NK-92 treated with Interleukin-12 subunit alpha and Interleukin-12 subunit beta, amount 100 ng/mL, for 24 hours (cell line): ENCODE measurements at places on chromosomes 16 and 17.

GRCh38 chr17:81902653-81903414, 796 bp downstream of the NPB start:
- no peak for DNase-seq

GRCh38 chr17:32777436-32777835, 99.5 kb downstream of the MYO1D start:
- DNase-seq, result no peak

- DNase-seq, result no peak
Measured at GRCh38 chr17:7220593-7221277, 997 bp downstream of the ACADVL start.

- no peak for DNase-seq
Measured at GRCh38 chr16:66970775-66971720, 10.0 kb downstream of the CES3 start.

GRCh38 chr17:72697602-72698146, 394.8 kb downstream of the SLC39A11 start:
- DNase-seq, result no peak

GRCh38 chr17:49132699-49133364, at the start of gene B4GALNT2:
B4GALNT2 (plus strand) TSS chr17:49132769; CDS start chr17:49132793, 24 bp downstream.
- no peak for DNase-seq

- peak; percentile 65 for DNase-seq
Measured at GRCh38 chr17:75271233-75271954, 363 bp upstream of the MIF4GD start.

DNA sequence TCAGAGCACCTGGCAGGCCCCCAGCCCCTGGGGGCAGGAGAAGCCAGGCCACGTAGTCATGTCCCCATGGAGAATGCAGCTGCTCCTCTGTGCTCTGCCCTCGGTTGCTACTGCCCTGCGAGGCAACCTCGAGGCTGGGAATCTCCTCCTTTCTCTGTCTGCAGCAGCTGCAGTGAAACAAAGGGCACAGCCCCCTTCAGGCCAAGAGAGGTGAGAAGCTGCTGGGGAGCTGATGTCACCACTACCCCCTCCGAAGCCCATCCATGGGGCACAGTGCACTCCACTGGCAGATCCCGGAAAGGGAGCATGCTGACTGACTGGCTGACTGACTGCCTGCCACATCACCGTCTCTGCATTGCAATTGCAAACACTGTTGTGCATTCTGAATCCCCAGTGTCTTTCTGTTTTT, 103.7 kb downstream of the GRIN2A start:
- DNase-seq, result no peak

- DNase-seq, result no peak
Measured at GRCh38 chr16:74627506-74628220, 20.7 kb upstream of the GLG1 start.

DNA sequence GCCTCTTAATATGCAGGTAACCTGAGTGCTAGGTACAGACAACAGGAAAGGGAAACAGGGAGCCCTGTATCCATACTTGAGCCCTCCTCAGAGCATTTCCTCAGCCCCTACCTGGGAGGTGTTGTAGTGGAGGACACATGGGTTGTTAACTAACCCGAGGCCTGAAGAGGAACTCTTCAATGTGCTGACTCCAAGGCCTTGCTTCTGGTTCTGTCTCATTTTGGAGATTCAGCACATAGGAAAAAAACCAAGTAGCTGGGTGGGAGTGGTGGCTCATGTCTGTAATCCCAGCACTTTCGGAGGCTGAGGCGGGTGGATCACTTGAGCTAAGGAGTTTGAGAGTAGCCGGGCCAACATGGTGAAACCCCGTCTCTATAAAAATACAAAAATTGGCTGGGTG, 24.8 kb downstream of the SNX11 start:
- no peak for DNase-seq

GRCh38 chr16:30112197-30113030, 923 bp downstream of the GDPD3 start:
- peak; percentile 48 for DNase-seq

- DNase-seq, result no peak
Measured at GRCh38 chr16:58563235-58563634, 47.9 kb downstream of the SETD6 start.

GRCh38 chr17:77933777-77934398, 24.6 kb upstream of the TNRC6C start:
- no peak for DNase-seq

DNA sequence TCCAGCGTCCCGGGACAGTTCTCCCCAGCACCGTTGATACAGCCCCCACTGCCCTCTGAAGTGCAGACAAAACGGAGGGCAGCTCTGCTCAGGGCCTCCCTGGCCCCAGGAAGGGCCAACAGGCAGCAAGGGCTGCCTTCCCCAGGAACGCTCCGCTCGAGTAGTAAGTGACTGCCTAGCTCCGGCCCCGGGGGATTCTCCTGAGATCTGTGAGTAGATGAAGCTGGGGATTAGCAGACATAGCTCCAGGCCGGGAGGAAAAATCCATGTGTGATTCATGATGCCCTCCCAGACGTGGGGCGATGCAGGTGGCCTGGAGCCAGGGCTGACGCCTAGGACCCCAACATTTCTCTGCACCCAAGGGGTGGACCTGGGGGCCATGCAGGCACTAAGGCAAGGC, 85.3 kb downstream of the ENGASE start:
- DNase-seq, result no peak

- no peak for DNase-seq
Measured at GRCh38 chr17:77153472-77153871, 12.7 kb downstream of the SEC14L1 start.

DNA sequence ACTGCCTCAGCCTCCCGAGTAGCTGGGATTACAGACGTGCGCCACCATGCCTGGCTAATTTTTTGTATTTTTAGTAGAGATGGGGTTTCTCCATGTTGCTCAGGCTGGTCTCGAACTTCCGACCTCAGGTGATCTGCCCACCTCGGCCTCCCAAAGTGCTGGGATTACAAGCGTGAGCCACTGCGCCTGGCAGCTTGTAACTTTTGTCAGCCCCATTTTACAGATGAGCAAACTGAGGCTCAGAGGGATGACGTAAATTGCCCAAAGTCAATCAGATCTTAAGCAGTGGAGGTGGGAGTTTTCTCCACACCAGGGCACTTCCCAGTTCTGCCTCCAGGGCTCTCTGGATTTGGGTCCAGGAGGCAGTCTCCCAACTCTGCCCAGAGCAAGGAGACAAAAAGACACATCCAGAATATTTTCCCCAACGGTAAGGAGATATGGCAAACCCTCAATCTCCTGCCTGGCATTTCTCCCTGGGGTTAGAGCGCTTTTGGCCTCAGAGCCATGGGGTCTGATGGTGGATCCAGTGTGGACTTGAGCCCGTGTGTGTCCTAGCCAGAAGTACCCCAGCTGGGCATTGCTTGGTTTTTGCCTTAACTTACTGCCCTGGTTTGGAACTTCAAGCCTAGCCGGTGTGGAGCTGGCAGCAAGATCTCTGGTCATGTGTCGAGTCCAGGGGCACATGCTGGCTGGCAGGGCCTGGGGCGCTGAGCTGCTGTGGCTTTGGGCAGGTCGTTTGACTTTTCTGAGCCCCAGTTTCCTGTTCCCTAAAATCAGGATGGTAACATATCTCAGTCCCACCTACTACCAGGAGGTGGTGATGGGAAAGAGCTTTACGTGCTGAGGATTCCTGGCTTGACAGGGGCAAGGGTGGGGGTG, 3.4 kb downstream of the ADAM11 start:
- DNase-seq, result no peak

DNA sequence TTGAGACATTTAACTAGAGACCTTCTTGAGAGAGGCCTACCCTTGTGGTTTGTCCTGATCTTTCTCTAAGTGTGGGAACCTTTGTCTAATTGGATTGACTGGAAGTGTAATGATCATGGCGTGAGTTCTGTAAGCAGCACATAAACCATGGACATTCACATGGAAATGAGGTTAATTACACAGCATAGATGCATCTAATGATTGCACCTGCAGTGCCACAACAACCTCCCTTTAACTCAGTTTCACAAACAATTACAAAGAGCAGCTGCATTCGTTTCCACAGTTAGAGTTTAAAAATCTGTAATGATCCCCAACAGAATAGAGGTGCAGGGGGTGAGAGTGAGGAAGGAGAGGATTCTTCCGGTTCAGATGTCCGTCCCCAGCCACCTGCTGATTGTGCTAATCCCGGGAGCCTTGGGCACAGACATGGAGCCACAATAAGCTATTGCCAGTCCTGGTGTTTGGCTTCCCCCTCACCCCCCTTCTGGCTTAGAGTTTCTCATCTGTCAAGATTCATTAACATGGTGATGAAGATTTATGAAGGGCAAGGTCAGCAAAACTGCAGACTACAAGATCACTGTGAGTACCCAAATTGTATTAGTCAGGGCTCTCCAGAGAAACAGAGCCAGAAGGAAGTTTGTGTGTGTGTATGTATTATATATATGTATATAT, 659.2 kb upstream of the SOX9 start:
- DNase-seq, result no peak

DNA sequence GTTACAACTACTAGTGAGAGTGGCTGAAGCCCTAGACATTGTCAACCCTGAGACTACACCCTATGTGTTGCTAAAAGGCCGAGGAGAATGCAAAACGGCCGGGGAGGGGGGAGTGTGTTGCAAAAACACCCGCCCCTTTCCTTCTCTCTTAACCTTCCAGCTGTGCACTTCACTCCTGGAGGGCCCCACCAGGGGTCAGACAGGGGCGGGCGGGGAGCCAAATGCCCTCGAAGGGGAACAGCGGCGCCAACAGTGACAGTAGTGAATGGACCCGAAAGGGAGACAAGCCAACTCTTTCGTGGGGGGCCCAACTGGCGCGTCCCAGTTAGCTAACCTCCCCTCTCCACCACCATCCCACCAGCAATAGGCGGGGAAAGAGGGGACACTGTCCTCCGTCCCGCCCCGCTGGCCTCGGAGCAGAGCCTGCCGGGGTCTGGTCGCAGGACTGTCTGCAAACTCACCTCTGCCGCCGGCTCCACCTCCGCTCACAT, 352 bp downstream of the MARF1 start:
- peak; percentile 86 for DNase-seq

DNA sequence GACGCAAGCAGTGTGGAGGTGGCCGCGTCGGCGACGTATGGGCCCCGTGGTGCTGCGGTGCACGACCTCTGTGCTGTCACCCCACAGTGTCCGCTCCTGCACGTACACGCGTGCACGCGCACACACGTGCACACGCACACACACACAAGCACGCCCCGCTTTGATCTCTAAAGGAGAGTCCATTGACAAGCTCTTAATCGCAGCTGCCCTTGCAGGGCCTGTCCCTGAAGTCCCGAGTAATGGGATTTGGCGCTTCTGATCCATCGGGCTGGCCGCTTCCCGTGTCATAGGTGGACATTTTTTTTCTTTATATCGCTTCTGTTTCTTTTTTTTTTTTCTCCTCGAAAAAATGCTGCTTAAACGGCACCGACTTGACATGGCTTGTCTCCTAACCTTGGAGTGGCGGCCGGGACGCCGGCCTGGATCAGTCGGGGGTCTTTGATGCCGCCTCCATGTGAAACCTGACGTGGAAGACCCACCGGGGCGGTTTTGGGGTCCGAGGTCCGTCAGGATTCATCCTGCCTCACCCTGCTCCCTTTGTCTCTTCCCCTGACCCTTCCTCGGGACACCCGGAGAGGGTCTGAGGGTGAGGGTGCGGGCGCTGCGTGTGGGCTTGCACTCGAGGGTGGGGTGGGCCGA, 8.3 kb upstream of the AXIN1 start:
- no peak for DNase-seq

DNA sequence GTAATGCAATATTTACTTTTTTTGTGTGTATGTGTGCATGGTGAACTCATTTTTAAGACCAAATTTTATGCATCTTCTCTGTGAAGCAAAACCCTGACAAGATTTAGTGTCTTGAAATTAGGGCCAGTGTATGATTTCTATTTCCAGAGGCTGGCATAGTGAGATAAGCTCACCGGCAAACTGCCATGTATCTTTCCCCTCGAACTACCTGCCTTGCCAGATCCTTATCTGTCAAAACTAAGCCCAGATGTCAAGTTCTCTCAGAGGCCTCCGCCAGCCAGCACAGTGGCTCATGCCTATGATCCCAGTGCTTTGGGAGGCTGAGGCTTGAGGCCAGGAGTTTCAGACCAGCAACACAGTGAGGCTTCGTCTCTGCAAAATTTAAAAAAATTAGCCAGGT, 10.0 kb downstream of the USP32 start:
- DNase-seq, result no peak

DNA sequence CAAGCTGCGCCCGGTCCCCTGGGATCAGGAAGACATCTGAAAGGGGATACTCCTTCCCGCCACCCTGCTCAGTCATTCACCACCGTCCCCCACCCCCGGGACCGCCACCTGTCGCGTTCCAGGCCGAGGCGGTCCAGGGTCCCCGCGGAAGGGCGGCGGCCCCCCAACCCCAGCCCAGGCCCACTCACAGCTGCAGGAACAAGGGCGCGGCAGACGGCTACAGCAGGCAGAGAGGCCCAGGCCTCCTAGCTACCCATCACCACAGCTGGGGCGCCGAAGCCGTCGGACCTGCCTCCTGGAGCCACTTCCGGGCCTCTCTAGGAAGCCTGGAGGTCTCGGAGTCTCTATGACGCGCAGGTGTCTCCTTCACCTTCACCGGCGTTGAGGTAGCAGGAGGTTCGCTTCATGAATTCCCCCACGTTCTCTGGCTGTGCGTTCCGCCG, at the start of gene SDR42E1:
SDR42E1 (minus strand) TSS at position 272 of the 443 bp plus-strand sequence. CDS start 10,612 bp downstream, outside the sequence.
- DNase-seq, result no peak

DNA sequence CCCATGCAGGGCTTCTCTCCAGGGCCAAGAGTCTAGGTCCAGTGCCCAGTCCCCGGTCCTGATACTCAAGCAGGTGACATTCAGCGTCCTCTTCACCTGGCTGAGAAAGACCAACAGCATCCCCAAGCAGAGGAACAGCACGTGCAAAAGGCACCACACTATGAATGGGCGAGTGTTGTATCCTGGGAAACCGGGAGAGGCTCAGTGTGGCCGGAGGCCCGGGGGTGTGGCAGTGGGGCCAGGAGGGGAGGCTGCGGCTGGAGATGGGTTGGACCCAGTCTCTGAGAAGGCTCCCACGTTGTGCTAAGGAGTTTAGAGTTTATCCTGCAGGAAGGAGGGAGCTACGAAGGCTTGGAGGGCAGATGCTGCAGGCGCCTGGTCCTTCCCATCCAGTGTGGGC, 13.5 kb downstream of the ABR start:
- no peak for DNase-seq

DNA sequence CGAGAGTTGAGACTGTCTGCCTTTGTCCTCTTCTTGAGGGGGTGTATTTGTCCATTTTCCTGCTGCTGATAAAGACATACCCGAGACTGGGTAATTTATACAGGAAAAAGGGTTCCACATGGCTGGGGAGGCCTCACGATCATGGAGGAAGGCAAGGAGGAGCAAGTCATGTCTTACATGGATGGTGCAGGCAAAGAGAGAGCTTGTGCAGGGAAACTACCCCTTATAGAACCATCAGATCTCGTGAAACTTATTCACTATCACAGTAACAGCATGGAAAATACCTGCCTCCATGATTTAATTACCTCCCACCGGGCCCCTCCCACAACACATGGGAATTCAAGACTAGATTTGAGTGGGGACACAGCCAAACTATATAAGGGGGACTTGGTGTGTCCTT, 338.2 kb upstream of the TNRC6C start:
- no peak for DNase-seq

- no peak for DNase-seq
Measured at GRCh38 chr17:70073310-70073709, 1.7 kb upstream of the KCNJ16 start.

DNA sequence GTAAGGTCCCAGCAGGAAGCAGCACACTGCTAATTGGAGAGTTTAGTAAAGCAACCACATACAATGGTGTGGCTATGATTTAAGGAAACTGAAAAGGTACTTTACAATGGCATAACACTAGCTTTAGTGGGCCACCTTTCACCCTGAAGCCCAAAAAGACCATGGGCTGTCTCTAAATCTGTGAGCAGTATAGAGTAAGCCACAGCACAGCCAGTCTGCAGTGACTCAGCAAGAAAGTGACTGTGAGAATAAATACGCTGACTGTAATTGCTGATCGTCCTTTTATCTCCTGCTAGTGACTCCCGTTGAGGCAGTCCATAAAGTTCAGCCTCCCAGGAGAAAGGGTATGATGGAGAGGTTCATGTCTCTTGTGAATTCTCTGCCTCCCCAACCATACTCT, 679.8 kb upstream of the KIF2B start:
- no peak for DNase-seq
